ENCODE measurements at places on chromosomes 11 and 22. TPM values are rescaled to one million over a fixed set of nuclear protein-coding genes. Genes with fewer than 3 reads are reported as not detected.

Gene PRG2
- total RNA-seq: not detected

- no peak for DNase-seq
Observed at GRCh38 chr11:45850446-45850845, 3.2 kb downstream of the CRY2 start.

GRCh38 chr11:118536726-118537125 lies 5.7 kb downstream of the TMEM25 start:
- DNase-seq: no peak

DNA sequence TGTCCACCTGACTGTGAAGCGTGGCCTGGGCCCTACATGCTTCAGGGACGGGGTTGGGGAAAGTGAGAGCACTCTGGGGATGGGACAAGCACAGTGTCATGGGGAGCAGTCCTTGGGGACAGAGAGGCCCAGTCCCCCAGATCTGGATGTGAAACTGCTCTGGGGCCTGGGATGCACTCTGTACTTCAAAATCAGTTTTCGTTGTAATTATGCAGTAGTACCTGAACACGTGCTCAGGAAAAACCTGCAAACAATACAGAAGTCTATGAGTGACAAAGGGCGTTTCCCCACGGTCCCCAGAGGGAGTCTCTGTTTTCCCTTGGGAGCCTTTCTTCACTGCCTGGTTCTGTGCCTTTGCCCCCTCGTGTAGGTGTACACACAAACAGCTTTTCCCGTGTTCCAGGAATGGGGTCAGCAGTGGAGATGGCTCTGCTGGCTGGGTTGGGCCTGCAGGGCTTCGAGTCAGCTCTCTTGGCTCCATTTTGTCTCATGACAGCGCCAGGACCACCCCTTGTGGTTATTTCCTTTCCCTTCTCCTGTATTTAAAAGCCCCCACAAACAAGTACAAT lies 5.2 kb upstream of the TNFRSF13C start:
- DNase-seq: no peak

DNA sequence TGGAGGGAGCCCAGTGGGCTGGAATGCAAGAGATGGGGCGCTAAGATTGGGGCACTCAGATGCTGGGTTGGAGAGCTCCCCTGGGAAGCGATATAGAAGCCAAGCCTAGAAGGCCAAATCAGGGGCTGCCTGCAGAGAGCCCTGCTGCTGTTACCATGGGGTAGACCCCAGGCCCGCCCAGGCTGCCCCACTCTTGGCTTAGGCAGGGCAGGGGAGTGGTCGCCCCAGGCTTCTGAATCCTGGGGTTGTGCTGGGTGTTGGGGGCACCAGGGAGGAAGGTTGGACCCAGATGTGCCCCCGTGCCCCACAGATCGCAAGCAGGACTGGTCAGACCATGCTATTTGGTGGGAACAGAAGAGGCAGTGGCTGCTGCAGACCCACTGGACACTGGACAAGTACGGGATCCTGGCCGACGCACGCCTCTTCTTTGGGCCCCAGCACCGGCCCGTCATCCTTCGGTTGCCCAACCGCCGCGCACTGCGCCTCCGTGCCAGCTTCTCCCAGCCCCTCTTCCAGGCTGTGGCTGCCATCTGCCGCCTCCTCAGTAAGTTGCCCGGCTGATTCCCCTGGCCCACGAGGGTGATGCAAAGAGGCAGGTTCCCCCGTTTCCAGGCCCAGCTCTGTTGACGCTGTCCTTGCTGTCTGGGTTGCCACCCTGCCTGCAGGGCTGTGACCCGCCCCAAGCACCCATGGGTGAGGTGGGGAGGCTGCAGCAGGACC lies 3.9 kb downstream of the FERMT3 start:
- DNase-seq: no peak

Gene ARHGAP20
- 0.74 TPM for total RNA-seq

GRCh38 chr11:57476047-57476756 lies 15.9 kb downstream of the RTN4RL2 start:
- DNase-seq: peak; percentile 68

Gene IL10RA
- total RNA-seq: 9.8 TPM

GRCh38 chr11:128563942-128564641 lies 23.3 kb downstream of the ETS1 start:
- peak; percentile 54 for DNase-seq

DNA sequence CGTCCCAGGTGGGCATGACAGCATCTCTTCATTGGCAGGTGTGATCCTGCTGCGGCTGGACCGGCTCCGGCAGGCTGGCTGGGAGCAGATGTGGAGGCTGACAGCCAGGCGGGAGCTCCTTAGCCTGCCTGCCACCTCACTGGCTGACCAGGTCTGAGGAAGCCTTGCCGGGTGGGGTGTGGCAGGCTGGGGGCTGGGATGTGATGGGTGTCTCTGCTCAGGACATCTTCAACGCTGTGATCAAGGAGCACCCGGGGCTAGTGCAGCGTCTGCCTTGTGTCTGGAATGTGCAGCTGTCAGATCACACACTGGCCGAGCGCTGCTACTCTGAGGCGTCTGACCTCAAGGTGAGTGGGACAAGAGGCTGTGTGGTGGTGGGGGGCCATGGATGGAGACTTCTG lies 3.5 kb downstream of the LARGE2 start:
- no peak for DNase-seq

GRCh38 chr22:37752189-37753087 lies 55.3 kb upstream of the GCAT start:
- peak; percentile 85 for DNase-seq

- DNase-seq: no peak
Observed at GRCh38 chr22:49514641-49515040, 313.0 kb downstream of the BRD1 start.

Gene SHANK3
- 4.3 TPM for total RNA-seq

GRCh38 chr11:108617055-108617454 lies 23.5 kb upstream of the EXPH5 start:
- DNase-seq: no peak

Gene SLC6A5
- total RNA-seq: not detected

GRCh38 chr11:134802116-134802515 lies 390.1 kb upstream of the B3GAT1 start:
- DNase-seq: no peak

DNA sequence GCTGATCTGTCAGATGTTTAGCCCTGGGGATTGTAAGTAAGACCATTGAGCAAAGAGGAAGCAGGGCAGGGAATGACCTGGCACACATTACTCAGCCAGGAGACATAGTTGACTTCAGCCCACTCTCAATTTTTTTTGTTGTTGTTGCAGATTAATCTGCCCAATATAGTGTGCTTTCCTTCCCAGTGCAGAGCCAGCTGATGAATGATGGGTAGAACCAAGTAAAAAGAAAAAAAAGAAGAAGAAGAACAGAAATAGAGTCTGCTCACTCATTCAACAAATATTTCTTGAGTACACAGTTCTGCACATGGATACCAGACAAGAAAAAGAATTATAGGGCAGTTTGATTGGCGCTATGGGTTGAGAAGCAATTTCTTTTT lies 292.7 kb downstream of the ETS1 start:
- no peak for DNase-seq

GRCh38 chr22:23835484-23836144 lies 3.2 kb downstream of the DERL3 start:
- no peak for DNase-seq

Gene TKFC
- total RNA-seq: 81.3 TPM

- no peak for DNase-seq
Observed at GRCh38 chr22:49629586-49630447, 197.9 kb downstream of the BRD1 start.

- no peak for DNase-seq
Observed at GRCh38 chr11:102079625-102080024, 30.6 kb upstream of the YAP1 start.

GRCh38 chr11:98307827-98308491 lies 712.8 kb upstream of the CNTN5 start:
- DNase-seq: no peak

DNA sequence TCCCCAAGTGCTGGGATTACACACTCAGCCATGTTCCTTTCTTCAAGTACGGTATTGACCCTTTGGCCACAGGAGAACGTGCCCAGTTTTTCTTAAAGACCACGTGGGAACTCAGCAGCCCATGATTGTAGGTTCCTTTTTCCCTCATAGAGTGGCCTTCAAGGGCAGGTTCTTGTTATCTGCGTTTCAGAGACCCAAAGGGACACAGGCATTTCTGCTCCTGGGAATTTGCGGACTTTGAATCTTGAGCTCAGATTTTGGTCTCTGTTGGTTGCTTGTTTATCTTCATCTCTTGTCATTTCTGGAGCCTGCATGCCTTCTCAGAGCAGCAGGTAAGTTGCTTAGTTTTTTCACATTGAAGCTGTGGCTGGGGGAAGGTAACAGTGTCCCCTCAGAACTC lies 12.0 kb downstream of the MARK2 start:
- no peak for DNase-seq

- DNase-seq: no peak
Observed at GRCh38 chr22:31449506-31449905, 40.1 kb downstream of the EIF4ENIF1 start.

Data from colonic mucosa (tissue), 4 donors.